ENCODE measurements at places on chromosomes 2 and 18. TPM values are rescaled to one million over a fixed set of nuclear protein-coding genes. Genes with fewer than 3 reads are reported as not detected.

DNA sequence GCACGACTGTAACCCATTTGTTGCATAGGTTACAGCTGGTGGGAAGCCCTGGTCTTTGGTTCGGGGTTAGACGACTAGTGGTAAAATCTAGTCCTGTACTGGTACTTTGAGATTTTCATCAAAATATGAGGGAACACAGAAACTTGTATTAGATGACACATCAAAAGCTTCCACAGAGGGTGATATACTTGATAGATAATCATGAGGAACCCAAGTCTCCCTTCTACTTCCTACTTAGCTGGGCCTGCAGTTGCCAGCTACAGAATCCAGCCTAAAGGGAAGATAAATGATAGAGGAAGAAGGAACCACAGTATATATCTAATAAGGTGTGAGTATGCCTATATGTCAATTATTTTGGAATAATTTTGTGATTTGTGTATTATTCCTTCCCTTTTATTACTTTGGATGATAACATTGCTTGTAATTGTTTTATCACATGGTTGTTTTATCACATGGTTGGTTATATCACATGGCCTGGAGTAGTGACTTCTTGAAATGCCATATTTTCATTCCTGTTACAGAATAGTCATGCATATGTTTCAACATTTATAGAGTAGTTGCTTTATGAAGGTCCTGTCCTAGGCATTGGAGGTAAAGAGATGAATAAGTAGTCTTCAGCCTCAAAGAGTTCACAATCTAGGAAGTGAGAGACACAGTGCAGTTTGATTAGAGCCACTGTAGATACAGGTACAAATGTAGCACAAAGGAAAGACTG lies 2.9 kb downstream of the AGPS start:
- no peak for DNase-seq

DNA sequence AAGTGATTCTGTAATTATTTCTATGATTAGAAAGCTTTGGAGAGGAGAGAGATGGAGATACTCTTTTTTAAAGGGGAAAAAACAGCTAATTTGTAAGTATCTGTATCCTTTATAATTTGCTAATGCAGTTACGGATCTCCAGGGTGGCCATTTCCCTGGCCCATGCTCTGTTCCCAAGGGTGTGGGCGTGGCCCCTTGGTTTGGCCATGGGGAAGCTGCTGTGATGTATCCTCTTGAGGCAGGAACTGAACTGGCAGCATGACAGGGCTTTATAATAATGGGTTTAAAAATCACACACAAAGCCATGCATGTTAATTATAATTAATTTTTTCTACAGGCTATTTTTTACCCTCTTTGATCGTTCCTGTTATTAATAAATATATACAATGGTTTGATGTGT lies 27.0 kb downstream of the TRAPPC12 start:
- no peak for DNase-seq

- DNase-seq = no peak
These were observed 242.4 kb upstream of the SLC39A10 start for GRCh38 chr2:195414537-195415100.

Gene FSHR
- polyA plus RNA-seq = 0.43 TPM

Gene CENPA
- 3.5 TPM for polyA plus RNA-seq

DNA sequence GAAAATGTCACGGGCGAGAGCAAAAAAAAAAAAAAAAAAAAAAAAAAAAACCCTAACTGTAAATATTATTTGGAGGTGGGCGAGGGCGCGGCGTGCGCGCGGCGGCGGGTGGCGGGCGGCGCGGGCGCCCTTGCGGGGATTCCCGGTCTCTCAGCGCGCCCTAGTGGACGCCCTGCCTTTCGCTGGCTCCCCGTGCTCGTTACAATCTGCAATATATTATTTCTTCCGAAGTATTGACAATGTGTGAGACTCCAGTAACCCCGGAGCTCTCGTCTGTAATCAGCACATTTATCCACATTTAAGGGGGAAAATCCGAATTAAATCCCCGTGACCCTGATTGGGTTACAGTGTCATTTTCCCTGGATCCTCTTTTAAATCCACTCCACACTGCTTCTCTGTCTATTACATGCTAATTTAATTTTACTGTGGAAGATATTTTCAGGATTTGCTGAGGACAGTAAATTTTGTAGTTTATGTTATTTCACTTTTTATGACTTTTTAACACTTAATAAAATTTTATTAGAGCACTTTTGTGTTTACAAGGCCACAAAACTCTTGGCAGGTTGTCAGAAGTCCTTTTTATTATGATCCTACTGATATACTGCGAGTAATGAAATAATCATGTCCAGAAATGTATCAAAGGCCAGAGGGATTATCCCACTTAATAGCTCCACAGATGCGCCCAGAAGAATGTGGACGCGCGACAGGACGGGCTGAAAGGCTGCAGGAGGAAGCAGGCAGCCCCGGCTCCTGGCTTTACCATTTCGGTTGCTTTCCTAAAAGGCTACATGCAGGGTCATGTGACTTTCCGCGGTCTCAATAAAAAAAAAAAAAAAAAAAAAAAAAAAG lies 369.1 kb downstream of the MTX2 start:
- DNase-seq = peak; percentile 43

Gene ITGAV
- polyA plus RNA-seq = 22.3 TPM

GRCh38 chr2:238488347-238488826 lies 61.7 kb downstream of the ASB1 start:
- no peak for DNase-seq

Gene POTEI
- 0.04 TPM for polyA plus RNA-seq

Gene EHD3
- polyA plus RNA-seq = 3.7 TPM

- no peak for DNase-seq
These were observed 9.8 kb downstream of the NRP2 start for GRCh38 chr2:205692104-205692503.

GRCh38 chr18:59189008-59189407 lies 30.9 kb upstream of the GRP start:
- DNase-seq = no peak

Gene PKP4
- 27.0 TPM for polyA plus RNA-seq

DNA sequence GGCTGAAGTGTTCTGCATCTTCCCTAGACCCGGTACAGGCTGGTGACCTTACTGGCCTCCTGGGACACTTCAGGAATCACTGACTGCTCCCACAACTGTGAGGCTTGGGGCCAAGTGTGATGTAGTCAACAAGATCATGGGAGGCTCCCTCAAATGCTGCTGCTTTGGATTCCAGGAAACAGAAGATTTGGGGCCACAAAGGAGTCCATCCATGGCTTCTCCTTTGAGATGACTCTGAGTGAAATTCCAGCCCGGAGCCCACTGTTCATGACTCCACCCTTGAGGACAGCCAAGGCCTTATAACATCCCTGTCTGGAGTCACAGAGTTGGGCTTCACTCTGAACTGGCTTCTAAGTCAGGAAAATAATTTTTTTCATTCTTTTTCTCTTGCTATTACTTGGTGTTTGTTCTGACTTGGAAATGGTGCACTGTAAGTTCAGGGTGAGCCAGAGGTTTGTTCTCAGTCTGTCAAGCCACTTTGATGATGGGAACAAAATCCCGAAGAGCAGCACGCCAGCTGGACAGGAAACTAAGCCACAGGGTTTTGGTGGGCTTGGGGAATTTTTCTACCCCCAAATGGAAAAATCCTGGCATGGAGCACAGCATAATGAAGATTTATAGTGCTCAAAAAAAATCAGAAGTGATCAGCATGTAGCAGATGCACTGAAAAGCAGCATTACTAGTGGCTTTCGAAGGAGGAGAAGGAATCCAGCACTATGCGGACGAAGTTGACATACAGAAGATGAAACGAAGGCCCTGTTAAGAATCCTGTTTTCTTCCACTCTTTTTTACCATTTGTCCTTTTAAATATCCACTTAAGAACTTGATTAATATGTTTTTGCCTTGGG lies 98.1 kb upstream of the ZFP36L2 start:
- DNase-seq = peak; percentile 95

GRCh38 chr18:6591491-6591890 lies 138.0 kb upstream of the ARHGAP28 start:
- no peak for DNase-seq

DNA sequence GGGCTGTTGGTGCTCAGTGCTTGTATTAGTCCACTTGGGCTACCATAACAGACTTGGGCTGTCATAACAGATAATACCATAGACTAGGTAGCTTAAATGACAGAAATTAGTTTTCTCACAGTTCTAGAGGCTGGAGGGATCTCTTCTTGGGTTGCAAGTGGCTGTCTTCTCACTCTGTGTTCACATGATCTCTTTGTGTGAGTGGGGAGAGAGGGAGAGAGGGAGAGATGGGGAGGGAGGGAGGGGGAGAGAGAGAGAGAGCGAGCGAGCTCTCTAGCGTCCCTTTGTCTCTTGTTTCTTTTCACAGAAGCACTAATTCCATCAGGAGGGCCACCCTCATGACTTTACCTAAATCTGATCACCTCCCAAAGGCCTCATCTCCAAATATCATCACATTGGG lies 4.5 kb upstream of the XRCC5 start:
- no peak for DNase-seq

DNA sequence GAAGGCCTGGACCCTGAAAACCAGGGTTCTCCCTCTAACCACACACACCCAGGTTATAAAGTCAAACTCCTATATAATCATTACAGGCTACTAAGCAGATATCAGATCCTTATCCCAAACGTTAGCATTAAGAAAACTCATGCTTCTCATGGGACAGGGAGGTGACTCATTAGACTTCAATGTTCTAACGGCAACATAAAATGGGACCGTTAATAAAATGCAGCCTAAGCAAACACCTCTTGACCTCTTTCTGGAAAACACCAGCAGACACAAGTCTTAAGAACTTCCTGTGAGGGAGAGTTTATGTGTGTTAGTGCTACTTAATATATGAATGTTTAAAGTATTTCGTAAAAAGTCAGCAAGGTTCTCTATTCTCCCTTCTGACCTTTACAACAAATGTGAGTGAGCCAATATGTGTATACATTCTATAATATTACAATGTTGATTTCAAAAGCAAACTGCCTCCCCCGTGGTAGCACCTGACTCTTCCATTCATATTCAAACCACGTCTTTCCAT lies 31.7 kb downstream of the LPIN2 start:
- DNase-seq = no peak

DNA sequence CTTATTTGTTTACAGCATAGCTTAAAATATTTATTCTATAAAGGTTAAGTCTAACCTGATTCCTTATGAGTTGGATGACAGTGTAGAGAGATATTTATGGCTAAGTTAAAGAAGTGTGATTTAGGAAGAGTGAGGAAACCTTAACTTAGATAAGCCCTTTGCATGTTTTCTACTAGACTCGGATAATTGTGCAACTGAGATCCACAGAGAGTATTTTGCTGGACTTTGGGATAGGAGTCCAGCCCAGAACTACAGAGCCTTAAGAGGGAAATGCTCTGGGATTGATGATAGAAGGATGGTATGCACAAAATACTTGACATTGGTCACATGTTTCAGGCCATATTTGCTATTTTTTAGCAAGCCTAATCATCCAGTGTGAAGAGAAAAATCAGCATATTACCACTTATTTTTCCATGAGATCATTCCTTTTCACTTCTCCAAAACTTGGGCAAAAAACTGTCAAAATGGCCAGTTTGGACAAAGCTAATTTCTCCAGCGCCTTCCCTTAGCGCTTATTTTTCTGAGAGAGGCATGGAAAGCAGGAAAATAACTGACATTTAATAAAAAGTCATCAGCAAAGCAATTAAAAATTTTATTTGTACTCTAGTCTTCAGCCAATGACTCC lies 3.1 kb downstream of the CD28 start:
- DNase-seq = no peak

DNA sequence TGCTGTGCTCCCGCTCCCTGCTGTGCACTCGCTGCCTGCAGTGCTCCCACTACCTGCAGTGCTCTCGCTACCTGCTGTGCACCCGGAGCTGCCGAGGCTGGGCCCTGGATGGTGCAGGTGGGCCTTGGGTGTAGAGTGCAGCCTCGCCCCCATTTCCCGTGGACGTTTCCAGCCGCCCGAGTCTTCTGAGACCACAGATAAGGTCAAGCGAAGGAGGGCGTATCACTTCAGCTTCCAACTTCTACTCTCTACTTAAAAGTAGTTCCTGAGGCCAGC lies 15.9 kb downstream of the TMEM18 start:
- no peak for DNase-seq

DNA sequence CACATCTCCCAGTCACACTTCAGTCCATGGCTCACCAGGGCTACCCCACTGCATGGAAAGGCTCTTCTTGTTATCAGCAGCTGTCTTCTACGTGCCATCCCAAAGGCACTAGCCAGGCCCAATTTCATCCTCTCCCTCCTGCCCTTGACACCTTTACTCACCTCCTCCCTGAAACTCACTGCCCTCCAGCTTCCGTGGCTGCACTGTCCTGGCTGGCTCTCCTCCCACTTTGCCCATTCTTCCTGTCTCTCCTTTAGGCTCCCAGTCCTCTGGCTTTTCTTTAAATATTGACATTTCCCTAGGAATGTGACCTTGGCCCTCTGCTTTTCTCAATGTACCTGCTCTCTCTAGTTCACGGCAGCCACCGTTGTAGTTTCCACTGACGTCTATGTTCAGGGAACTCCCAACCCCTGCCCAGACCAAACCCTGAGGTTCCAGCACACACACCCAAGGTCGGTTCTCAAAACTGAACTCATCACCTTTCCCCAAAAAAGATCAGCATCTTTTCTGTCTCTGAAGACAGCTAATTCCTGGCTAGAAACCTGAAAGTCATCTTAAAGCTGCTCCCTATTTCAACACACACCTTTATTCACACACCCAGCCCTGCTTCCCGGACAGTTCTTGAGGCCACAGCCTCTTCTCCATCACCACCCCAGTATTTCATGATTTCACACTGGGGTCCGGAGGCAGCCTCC lies 36.7 kb downstream of the WDFY1 start:
- no peak for DNase-seq

Gene COL5A2
- 346 TPM for polyA plus RNA-seq

GRCh38 chr2:68245672-68246071 lies 6.7 kb downstream of the PPP3R1 start:
- DNase-seq = no peak

- no peak for DNase-seq
These were observed 22.2 kb downstream of the PDIA6 start for GRCh38 chr2:10790228-10790973.

- no peak for DNase-seq
These were observed 86.6 kb downstream of the MARCHF4 start for GRCh38 chr2:216285701-216286100.

DNA sequence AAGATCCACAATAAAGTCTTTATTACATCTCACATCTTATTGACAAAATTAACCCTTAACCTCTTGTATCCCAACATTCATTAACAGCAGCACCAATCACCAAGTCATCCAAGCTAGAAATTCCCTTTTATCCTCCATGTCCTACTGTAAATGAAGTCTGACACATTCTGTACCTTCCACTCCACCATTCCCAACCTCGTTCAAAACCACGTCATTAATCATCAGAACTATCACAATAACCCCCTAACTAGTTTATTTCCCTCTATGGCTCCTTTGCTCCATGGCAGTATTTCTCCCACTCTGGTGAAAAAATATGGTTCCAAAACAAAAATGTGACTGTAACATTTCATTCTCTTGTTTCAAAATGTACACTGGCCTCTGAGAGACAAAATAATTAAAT lies 1626.2 kb downstream of the LRP1B start:
- DNase-seq = no peak

DNA sequence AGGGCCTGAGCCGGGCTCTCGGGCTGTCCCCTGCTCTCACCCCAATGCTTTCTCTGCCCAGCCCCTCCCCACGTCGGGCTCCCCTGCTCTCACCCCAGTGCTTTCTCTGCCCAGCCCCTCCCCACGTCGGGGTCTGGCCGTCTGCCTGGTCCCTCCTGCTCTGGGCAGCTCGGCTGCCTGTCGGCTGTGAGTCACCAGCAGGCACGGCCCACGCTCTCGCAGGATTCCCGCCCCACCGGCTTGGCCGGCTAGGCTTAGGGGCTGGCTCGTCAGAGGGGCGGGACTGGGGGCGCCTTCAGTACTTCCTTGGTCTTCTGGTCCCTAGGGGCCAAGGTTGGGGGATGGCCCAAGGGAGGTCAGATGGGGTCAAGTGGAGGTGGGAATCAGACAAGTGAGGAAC lies 3.3 kb downstream of the BOK start:
- DNase-seq = no peak

Gene SLC11A1
- 0.37 TPM for polyA plus RNA-seq

Gene NCKAP5
- 3.3 TPM for polyA plus RNA-seq

Gene SAG
- polyA plus RNA-seq = 0.10 TPM

All from forelimb muscle (tissue), 1 donor.